Urinary bladder (tissue), 4 donors: ENCODE measurements at places on chromosomes 1 and 21.

DNA sequence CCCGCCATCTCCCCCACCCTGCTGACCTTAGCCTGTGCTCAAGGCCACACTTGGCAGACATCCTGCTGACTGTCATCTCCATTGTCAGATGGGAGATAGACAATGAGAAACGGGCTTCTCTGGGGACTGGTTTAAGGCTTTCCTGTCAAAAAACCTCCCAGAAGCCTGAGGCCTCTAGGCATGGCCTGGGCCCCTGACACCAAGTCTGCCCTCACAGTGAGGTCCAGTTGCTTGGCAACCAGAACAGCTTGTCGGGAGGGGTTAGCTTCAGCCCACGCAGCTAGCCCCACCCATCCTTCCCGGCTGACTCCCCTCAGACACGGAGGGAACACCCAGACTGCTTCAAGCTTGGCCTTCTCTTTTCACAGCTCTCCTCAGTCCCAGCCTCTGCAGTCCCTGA, 11.0 kb downstream of the PLEKHA6 start:
- DNase-seq: peak; percentile 78

DNA sequence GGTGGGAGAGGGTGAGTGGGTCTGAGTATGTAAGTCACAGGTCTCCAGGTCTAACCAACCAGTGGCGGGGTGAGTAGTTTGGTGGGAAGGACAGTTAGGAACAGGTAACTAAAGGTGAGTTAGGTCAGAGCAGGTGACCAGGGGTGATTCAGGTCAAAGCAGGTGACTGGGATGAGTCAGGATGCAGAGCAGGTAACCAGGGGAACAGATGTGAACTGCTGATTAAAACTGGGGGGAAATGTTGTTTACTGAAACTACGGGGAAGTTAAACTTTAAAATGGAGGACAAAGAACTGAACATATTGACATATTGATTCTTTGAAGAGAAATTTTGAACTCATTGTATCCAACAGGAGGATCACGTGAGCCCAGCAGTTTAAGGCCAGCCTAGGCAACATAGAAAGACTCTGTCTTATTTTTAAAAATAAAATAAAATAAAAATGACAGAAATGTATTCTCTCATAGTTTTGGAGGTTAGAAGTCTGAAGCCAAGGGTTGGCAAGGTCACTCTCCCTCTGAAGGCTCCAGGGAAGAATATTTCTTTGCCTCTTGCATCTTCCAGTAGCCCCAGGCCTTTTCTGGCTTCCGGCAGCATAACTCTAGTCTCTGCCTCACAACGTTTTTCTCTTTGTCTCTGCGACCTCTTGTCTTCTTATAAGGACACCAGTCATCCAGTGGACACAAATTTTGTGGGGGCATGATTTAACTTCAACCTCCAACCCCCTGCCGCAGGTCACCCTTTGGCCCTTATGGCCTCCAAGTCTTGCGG, 64.3 kb upstream of the TINAGL1 start:
- no peak for DNase-seq

DNA sequence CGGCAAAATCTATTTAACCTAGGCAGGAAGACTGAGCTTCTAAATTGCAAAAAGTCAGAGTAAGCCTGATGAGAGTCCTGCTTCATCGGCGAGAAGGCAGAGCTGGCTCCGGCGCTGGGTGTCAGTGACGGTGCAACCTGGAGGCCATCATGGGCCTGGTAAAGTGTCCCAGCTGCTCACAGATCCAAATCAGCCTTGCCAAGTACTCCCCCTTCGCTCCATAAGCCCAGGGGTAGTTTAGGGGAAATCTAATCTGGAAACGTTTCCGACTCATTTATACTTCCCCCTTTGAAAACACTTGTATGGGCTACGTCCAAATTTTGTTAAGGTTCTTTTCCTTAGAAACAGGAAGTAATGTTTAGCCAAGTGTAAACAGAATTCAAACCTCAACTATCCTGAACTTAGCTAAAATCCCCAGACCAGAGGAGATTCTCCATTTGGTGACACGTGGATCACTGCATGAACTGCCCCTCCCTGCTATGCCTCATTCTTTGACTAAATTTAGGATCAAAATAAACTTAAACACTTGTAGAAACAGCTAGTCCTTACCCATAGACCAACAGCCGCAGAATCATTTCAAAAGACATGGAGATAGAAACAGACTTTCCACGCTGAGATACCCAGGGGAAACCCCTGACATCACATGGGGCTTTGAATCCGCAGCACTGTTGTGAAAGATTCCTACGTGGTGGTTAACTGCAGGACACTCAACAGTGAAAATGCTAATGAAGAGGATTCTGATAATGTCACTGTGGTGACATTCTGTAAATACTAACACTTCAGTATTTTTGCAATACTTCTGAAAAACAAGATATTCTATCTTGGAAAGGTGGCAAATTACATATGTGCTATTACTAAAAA, 172.7 kb downstream of the TGFBR3 start:
- DNase-seq: no peak

DNA sequence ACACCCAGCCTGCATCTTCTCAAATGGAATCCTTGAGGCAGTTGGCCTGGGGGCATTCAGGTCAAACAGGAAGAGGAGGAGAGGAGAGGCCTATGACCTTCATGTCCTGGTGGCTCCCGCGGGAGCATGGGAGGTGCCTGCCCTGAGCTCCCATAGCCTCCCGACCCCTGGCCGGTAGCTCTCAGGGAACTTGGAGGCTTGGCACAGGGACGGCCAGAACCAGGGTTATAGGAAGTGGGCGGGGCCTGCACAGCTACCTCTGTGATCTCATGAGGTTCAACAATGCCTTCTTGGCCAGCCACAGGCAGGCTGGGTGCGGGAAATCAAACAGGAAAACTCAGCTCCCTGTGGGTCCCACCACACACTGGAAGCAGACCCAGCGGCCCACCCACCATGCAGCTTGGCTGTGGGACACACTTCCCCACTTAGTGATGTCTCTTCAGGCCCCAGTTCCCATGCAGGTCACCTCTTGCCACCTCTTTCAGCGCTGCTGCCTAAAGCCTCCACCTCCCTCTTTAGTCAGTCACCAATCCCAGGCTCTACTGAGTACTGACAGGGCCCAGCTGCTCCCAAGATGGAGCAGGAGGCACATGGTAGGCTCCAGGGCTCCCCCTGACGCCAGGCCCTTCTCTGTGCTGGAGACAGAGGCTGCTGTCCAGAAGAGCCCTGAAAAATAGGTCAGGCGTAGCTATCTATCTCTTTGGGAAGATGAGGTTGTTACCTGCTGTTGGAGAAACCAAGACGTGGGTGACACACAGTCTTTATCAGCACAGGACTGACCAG, at the start of gene SLFNL1:
Gene SLFNL1, minus strand, starts transcription at position 200 of the 783 bp plus-strand sequence. CDS start 1,065 bp downstream, outside the sequence.
- no peak for DNase-seq
